ENCODE measurements at places on chromosomes 6 and 20.

GRCh38 chr20:61426352-61426751 lies 174.3 kb downstream of the CDH4 start:
- no peak for DNase-seq

GRCh38 chr6:90406142-90406794 lies 109.6 kb upstream of the BACH2 start:
- DNase-seq = no peak

GRCh38 chr20:14491436-14491835 lies 154.0 kb upstream of the FLRT3 start:
- DNase-seq = peak; percentile 52

- no peak for DNase-seq
Observed at GRCh38 chr20:34066476-34067090, 45.5 kb downstream of the EIF2S2 start.

DNA sequence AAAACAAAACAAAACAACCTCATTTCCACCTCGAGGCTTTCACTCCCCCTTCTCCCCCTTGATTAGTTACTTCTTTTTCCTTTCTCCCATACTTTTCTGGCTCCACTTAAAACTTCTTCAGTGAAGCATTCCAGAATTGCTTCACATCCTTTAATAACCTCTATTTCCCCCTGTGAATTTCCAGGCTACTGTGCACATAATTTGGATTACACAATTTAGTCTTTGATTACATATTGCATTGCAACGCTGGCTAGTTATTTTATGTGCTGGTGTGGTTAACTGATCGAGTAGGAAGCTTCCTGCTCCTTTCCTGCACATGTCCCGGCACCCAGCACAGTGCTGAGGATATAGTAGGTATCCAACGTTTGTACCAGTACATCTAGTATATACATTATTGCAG lies 28.1 kb upstream of the EEF1E1 start:
- no peak for DNase-seq

GRCh38 chr6:143187238-143187923 lies 126.7 kb downstream of the AIG1 start:
- DNase-seq = no peak

GRCh38 chr6:16157909-16158308 lies 29.0 kb downstream of the MYLIP start:
- peak; percentile 93 for DNase-seq

GRCh38 chr6:87965806-87966205 lies 81.8 kb upstream of the SPACA1 start:
- DNase-seq = no peak

GRCh38 chr20:62234339-62234738 lies 4.0 kb upstream of the OSBPL2 start:
- no peak for DNase-seq

DNA sequence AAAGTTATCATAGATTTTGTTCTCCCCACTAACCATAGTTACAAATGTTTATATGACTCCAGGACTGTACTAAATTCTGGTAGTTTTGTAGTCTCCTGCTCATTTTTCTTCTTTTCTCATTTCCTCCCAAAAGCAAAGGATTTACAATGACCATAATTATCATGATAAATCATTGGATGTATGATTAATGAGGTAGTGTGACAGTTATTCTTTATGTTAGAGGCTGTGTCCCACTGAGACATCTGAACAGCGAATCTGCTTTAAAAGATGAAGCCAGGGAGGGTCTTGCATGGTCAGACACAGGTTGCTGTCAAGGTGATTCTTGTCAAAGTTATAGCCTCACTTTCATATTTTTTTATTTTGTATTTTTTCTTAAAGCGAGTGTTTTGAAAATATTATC lies 285.2 kb upstream of the STXBP5 start:
- DNase-seq = no peak

GRCh38 chr6:19665613-19665909 lies 171.6 kb upstream of the ID4 start:
- DNase-seq = peak; percentile 69

DNA sequence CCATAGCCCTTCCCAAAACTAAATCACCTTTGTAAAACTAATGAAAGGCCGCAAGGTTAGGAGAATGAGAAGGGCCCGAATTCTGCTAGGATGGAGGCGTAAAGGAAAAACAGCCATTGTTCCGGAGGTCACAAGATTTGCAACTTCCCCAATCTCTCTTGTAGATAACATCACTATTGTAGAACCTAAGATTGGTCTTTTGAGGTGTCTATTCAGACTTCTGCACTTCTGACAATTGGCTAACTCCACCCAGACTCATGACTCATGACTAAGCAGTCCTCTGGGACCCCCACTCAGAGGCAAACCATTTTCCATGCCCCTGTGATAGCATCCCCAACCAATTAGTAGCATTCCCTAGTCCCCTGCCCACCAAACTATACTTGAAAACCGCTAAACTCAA lies 210.5 kb upstream of the SHLD1 start:
- DNase-seq = no peak

GRCh38 chr6:113908801-113909200 lies 51.7 kb downstream of the MARCKS start:
- no peak for DNase-seq

DNA sequence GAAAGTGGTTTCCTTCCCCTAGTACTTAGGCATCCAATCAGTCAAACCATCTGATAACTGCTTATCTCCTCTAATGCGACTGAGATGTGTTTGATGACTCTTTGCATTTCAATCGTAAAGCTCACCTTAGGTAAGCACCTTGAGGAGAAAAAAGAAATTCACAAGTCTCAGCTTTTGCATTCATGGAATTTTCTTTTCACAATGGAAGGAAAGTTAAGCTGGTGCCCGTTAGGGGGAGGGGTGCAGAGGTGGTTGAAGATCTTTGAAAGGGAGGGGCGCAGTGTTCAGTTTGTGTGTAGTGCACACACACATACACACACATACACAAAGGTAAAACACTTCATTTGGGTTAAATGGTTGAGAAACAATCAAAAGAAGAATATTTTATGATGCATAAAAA lies 87.1 kb upstream of the SALL4 start:
- DNase-seq = no peak

DNA sequence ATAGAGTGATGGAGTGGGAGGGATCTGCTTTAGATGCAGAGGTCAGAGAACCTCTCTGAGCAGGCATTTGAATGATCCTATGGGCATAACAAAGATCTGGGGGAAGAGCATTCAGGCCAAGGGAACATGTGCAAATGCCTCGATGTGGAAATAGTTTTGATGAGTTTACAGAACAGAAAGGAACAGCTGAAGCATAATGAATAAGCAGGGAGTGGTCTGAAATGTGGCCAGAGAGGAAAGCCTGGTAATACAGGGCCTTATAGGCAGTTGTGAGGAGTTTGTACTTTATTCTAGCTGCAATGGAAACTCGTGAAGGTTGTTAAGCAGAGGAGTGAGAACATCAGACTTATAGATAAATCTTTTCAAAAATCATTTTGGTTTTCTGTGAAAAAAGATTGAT lies 33.0 kb upstream of the ME1 start:
- DNase-seq = no peak

GRCh38 chr20:59564171-59564570 lies 40.2 kb upstream of the PHACTR3 start:
- no peak for DNase-seq

DNA sequence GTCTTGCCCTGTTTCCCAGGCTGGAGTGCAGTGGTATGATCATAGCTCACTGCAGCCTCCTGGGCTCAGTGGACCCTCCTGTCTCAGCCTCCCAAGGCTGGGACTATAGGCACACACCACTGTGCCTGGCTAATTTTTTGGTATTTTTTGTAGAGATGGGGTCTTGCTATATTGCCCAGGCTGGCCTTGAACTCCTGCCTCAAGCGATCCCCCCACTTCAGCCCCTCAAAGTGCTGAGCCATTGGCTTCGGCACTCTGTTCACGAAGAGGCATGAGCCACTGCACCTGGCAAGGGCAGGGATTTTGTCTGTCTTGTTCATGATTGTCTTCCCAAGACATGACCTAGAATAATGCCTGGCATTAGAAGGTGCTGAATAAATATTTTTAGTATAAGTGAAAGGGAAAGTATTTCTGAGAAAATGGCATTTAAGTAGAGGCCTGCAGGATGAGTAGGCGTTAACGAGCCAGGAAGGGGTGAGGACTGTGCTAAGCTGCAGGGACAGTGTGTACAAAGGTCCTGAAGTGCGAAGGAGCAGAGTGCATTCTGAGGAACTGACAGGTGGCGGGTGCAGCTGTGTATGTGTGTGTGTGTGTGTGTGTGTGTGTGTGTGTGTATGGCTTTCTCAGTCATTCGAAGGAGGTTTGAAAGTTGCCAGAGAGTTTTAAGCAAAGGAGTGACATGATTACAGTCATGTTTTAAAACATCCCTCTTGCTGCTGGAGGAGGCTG lies 43.0 kb downstream of the VEGFA start:
- no peak for DNase-seq

GRCh38 chr6:22101163-22101562 lies 195.7 kb downstream of the PRL start:
- no peak for DNase-seq

DNA sequence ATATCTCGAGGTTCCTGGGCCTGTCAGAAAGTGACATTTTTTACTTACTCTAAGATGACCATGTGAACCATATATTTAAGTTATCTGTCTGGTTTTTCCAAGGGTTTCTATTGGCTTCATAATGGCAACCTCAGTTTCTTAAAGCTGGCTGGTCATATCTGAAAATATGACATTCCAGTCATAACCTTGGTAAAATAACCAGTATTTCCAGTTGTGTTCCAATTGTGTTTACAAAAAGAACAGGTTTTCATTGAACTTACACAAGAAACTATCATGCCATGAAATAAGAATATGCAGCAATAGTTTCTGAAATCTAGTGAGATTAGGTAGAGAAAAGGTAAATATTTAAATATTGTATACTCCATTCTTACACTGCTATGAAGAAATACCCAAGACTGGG lies 61.7 kb upstream of the HMGN3 start:
- DNase-seq = no peak

All from NCI-H1694 (cell line).